T1000 (cell line): ENCODE measurements at places on chromosomes 12 and 14.
A peak's percentile ranks its signal among the peaks of the same experiment; 100 is the strongest.

- DNase-seq = no peak
Observed at GRCh38 chr14:68943107-68943506, 36.0 kb downstream of the ACTN1 start.

DNA sequence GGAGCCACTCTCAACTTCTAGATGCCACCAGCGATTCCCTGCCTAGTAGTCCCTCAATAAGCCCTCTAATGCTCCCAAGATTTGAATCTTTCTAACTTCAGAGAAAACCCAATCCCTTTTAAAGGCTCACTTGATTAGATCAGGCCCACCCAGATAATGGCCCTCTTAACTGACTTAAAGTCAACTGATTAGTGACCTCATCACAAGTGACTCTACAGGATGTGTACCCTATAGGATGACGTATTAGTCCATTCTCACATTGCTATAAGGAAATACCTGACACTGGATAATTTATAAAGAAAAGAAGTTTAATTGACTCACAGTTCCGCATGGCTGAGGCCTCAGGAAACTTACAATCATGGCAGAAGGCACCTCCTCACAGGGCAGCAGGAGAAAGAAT is 49.1 kb downstream of the ANKS1B start:
- no peak for DNase-seq

- DNase-seq = peak; percentile 8
Observed at GRCh38 chr14:53306267-53306721, 153.2 kb upstream of the DDHD1 start.

GRCh38 chr12:101690544-101691098 is 6.8 kb upstream of the CHPT1 start:
- DNase-seq = no peak

- DNase-seq = no peak
Observed at GRCh38 chr14:67806246-67806645, 10.1 kb downstream of the ZFYVE26 start.

DNA sequence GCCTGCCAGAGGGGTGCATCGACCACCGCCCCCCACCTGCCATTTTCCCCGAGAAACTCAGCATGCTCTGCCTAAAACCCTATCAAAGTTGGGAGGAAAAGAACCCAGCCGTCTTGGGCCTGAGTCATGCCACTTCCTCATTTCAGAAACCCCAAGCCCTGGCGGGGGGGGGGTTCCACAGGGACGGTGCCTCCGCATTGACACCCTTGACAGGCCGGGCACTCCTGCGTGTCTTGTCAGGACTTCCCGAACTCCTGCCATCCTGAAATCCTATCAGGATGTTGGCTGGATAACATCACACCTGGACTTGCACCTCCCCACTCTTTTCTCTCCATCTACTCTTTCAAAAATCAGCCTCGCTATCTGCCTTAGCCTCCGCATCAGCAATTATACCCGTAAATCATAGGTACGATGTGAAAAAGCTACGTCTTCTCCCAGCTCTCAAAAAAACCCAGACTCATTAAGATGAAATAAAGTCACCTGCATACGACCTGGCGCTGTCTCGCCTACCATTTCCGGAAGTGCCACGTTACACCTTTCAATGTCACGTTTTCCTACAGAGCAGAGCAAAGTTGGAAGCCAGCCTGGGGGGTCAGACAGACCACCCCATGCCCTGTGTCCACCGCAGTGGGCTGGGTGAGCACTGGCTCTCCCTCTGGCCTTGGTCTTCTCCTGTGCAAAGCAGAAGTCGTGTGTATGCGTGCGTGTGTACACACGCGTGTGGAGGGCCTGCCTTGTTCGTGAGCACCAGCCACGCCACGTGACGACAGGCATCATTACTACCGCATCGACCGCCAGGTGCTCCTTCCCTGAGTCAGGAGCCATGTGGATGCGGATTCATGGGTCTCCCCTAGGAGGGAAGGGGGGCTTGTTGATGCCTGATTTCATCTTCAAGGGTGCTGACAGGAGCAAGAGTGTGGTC is 96.7 kb downstream of the RFLNA start:
- DNase-seq = no peak

DNA sequence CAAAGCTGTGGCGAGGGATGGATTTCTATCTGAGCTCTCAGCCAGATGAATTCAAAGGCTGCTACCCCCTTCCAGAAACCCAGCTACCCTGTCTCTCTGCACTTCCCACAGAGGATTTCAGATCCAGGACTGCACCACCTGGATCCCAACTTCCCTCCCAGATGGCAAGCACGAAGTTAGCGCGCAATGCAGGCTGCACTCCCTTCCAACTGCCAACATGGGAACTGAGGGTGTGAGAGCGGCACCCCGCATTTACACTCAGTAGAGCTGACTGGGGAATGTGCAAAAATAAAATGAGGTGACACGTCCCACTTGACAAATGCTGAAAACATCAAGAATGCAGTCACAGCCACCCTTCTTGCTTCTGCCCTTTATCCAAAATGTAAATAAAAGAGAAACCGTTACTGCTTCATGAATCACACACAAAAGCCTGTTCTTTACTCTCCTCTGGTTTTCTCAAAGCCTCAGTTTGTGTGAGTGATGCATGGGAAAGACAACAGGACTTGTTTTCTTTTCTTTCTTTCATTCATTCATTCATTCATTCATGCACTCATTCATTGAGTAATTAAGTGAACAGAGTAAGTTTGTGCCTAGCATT is 85.7 kb downstream of the ITPK1 start:
- no peak for DNase-seq

GRCh38 chr14:97218274-97218673 is 421.1 kb downstream of the VRK1 start:
- DNase-seq = no peak

DNA sequence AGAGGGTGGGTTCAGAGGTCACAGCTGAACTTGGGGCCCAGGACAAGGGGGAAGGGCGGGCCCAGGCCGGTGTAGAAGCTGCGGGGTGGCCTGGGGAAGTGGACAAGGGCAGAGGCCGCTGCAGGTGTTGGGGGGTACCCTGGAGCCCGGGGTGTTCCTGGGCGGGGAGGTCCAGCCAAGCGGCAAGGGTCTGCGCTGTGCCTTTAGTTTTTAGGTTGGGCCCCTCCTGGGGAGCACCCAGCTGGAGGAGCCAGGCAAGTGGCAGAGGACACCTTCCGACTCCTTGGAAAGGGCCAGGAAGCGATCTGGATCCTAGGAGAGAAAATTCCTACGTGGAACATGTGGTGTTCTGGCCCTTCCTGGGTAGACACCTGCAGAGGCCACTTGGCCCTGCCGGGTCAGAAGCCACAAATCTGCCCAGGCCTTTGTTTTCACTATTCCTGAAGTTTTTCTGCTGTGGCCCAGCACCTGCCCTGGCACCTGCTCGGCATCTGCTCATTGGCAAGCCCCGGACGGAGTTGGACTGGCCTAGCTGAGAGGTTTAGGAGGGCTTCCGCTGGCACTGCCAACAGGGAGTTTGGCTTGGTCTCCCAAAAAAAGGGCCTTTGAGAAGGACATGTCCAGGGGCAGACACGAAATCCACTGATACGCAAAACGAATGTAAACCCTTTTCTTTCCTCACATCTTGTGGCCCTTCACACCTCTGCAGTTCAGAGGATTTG is 61.1 kb downstream of the SMUG1 start:
- no peak for DNase-seq

GRCh38 chr12:8556531-8557097 is 15.9 kb upstream of the CLEC4E start:
- DNase-seq = no peak

GRCh38 chr14:24078146-24078545 is 6.8 kb downstream of the CPNE6 start:
- no peak for DNase-seq

DNA sequence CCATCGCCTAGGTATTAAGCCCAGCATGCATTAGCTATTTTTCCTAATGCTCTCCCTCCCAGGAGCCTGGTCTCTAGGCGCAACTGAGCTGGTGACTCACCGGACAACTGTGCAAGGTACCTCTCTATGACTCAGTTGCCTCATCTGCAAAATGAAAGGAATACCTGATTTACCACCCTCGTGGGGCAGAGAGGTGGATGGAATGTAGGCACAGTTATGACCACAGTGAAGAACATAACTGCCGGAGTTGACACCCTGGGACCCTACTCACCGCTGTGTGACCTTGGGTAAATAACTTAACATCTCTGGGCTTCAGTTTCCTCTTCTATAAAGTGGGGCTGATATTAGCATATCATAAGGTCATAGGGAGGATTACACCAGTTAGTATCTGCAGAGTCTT is 22.6 kb downstream of the BCL11B start:
- DNase-seq = no peak

DNA sequence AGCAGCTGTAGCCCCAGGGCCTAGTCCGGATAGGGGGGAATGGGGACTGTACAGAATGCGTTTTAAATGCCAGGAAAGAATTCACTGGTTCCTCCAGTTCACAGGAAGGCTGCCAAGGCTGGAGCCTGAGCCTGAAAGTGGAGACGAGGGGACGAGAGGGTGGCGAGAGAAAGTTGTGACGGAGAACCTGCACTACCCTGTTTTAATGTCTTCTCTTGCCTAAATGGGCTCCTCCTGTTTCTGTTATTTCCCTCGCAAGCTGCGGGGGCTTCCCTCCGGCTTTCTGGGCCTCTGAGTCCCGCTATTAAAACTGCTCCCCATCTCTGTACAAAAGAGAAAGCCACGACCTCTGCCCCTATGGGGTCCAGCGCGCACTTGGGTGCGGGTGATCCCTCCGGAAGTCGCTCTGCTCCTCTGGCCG is 4.5 kb downstream of the C1QL4 start:
- no peak for DNase-seq

GRCh38 chr12:52909331-52909730 is 4.5 kb upstream of the KRT8 start:
- DNase-seq = no peak

- DNase-seq = no peak
Observed at GRCh38 chr12:132018193-132018916, 68.6 kb downstream of the EP400 start.

DNA sequence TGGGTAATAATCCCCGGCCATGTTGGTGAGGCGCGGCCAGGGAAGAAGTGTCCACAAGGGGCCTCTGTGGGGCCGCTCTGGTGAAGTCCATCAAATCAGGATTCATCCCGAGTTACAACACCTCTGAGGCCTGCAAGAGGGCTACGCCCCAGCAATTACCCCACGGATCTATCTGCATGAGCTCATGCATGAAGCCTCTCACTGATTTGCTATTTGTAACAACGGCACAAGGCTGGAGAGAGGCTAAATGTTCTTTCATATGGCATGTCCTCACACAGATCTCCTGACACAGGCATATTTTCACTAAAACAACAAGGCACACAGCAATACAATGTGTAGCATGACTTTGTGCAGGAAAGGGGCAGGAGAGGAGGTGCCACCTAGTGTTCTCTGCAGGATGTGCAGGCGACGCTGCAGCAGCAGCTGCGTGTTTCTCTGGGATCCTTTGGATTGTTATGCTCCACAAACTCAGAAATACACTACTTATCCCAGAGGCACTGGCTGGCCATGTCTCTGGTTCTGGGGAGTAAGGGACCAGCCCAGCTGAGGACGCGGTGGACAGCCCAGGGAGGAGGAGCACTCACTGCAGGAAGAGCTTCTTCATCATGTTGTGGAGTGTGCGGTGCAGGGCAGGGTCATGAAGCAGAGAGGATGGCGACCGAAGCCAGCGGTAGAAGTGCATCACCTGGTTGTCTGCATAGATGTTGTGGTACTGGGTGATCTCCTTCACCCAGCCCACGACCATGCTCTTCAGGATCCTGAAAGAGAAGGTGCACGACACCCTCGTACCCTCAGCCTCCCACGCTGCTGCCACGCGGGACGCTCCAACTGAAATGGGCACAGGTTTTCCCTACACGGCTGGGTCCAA is 20.2 kb downstream of the P2RX2 start:
- DNase-seq = no peak

GRCh38 chr14:76518366-76518765 is 142.4 kb downstream of the ESRRB start:
- no peak for DNase-seq

- no peak for DNase-seq
Observed at GRCh38 chr14:102764220-102764671, 13.0 kb upstream of the TRAF3 start.

GRCh38 chr12:126480451-126480850 is 1415.2 kb downstream of the AACS start:
- no peak for DNase-seq

DNA sequence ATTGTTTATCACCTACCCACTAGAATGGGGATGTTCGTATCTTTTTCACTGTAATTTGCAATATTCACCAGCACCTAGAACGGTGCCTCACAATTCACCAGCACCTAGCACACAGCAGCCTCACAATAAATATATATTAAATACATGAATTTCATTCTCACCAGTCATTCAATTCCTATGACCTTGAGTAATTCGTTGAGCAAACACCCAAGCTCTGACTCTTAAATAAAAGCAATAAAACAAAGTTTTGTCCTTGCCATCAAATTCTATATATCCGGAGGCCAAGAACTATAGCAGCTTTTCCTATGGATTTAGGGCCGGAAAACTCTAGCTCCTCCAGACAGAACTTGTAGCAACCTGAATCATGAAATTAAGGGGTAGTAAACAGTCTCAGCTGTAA is 981 bp downstream of the VTI1B start:
- no peak for DNase-seq

DNA sequence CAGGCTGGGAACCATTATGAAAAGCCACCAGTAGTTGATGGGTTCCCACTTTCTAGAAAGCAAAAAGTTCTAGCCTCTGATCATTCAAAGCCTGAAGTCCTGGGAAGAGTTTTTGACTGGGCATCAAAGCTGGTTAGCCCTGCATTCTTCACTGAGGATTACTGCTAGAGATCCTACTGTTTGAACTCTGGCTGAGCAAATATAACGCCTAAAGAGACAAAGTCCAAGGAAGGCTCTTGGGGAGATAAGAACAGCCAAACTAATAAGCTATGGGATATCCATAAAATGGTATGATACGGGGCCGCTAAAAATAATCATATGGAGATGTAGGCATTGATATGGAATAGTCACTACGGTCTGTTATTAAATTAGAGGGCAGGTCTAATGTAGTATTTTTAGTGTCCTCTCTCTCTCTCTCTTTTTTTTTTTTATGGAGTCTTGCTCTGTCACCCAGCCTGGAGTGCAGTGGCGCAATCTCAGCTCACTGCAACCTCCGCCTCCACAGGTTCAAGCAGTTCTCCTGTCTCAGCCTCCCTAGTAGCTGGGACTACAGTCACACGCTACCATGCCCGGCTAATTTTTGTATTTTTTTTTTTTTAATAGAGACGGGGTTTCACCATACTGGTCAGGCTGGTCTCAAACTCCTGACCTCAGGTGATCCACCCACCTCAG is 35.5 kb downstream of the PLXNC1 start:
- DNase-seq = no peak

- DNase-seq = no peak
Observed at GRCh38 chr14:95182379-95182778, 25.1 kb upstream of the DICER1 start.

- DNase-seq = no peak
Observed at GRCh38 chr12:19757317-19757877, 318.1 kb downstream of the AEBP2 start.

GRCh38 chr14:103118018-103118662 is 5.1 kb upstream of the TNFAIP2 start:
- no peak for DNase-seq

GRCh38 chr12:94049718-94050117 is 98.7 kb upstream of the PLXNC1 start:
- DNase-seq = no peak

- DNase-seq = peak; percentile 56
Observed at GRCh38 chr14:70808416-70809224, 693 bp downstream of the MAP3K9 start.
